Stimulated activated CD8-positive, alpha-beta memory T cell treated with anti-CD3 and anti-CD28 coated beads, Interleukin-7, amount 100 ng/mL, for 1 hour (primary cell): ENCODE measurements at places on chromosomes 1 and 21.
A peak's percentile ranks its signal among the peaks of the same experiment; 100 is the strongest.

GRCh38 chr1:43978551-43979260 lies at the start of gene B4GALT2:
B4GALT2 (plus strand) TSS chr1:43979210; CDS start chr1:43981161, 1,951 bp downstream.
- no peak for DNase-seq

DNA sequence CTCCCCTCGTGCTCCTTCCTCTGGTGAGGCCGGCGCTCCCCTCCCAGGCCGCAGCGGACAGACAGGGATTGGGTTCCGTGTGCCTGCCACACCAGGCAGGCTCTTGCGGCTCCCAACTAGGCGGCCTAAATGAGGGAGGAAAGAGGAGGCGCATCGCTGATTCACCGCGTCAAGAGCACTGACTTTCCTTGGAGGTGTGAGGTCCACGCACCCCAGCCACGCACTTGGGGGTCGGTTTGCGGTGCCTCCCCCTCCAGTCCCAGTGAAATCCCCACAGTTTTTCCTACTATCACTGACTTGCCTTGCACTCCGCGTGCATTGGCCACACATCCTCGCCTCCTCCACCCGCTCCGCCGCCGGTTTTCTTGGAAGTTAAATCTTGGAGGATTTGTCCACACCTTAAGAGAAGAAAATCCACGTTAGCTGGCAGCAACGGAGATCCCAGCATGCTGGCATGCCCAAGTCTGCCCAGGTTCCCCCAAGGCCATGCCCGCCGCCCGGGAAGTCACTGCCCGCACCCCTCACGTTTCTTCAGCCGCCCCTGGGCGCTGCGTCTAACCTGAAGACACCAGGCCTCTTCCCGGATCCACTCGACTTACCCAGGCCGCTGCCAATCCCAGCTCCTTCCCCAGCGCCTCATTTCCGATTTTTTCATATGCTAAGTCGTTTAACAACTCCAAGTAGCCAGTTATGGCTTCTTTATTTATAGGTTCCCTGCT lies 1.1 kb upstream of the FOXD3 start:
- no peak for DNase-seq

GRCh38 chr1:154326546-154327465 lies 1.5 kb downstream of the ATP8B2 start:
- no peak for DNase-seq

- no peak for DNase-seq
Measured at GRCh38 chr21:26280148-26280547, 109.6 kb upstream of the APP start.

GRCh38 chr21:34878940-34879339 lies 170.2 kb downstream of the RUNX1 start:
- DNase-seq, result no peak

DNA sequence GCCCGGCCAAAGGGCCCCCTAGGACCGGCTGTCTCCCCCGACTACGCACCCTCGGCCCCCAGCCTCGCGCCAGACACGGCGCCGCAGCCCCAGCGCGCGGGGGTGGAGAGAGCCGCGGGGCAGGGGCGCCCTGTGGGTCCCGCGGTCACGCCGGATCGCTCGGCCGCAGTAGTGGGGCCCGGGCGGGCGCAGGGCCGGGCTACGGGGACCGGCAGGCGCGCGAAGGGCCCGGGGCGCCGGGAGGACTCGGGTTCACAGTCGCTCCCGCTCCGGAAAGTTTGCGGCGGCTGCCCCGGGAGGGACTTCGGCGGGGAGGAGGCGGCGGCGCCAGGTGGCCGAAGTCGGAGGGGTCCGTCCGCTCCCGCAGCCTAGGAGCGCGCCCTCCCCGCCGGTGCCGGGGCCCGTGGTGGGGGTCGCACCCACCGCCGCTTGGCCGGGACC lies 7.1 kb upstream of the ZNF669 start:
- DNase-seq, result no peak

GRCh38 chr1:33532250-33532649 lies 59.8 kb downstream of the ZSCAN20 start:
- no peak for DNase-seq

GRCh38 chr1:157961805-157962762 lies 31.4 kb upstream of the KIRREL1 start:
- DNase-seq, result no peak

GRCh38 chr21:20010691-20011200 lies 987.5 kb upstream of the NCAM2 start:
- DNase-seq, result no peak

DNA sequence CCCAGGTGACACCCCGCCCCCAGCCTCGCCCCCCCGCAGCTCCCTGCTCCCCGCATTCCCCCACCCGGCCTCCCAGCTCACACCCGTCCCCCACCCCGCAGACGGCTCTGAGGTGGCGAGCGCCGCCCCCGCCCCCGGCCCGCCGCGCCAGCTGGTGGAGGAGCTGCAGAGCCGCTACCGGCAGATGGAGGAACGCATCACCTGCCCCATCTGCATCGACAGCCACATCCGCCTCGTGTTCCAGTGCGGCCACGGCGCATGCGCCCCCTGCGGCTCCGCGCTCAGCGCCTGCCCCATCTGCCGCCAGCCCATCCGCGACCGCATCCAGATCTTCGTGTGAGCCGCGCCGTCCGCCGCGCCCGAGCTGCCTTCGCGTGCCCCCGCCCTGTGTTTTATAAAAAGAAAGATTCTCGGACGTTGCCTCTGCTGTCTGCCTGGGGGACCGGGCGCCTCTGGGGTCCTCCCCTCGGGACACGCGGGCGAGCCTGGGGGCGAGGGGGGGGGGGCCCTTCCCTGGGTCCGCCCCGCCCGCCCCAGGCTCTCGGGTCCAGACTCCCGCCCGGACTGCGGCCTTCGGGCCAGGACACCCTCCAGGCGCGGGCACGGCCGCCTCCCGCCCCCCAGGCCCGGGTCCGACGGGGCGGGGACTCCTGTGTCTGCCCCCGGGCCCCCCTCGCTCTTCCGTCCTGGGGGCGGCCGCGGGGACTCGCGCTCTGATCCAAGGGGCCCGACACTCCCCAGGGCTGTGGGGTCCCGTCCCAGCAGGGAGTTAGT lies 1.6 kb upstream of the MMP23B start:
- peak; percentile 89 for DNase-seq

DNA sequence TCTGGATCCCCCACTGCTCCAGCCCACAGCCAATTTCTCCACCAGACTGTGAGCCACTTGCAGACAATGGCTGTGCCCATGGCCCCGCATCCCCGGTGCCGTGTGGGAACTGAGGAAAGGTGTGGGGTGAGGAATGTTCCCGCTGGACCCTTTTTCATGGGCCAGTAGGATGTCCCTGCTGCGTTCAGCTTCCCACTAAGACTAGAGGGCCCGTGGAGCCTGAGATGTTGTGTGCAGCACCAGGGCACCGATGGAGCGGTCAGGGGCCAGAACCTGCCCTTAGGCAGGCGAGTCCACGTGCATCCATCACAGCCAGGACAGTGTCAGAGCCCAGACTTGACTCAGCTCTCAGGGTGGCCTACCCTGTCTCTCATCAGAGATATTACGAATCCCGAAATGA lies 105.7 kb upstream of the COL6A1 start:
- no peak for DNase-seq

GRCh38 chr21:32248571-32249461 lies 30.0 kb downstream of the MIS18A start:
- DNase-seq, result no peak

DNA sequence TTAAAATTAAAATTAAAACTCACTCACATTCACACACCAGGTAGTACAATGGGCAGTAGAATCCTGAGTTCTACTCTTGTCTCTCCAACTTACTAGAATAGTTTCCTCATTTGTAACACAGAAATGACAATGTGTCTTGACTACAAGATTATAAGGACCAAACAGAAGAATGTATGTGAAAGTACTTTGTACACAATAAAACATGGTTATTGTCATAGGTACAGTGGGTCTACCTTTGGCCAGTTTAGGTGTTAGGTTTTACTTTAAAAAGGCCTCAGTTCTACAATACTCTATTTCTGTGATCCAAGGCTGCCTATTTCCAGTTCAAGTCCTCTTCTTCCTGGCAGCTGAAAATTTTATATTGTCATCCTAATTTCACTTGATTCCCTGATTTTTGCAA lies 50.2 kb downstream of the LUZP1 start:
- no peak for DNase-seq
